ENCODE measurements at places on chromosomes 7 and 10. TPM values are rescaled to one million over a fixed set of nuclear protein-coding genes. Genes with fewer than 3 reads are reported as not detected.

MYL10 gene
- total RNA-seq: not detected

KMT2E gene
- 19.1 TPM for total RNA-seq

JCAD gene
- 8.7 TPM for total RNA-seq

CHAT gene
- not detected for total RNA-seq

LOXL4 gene
- total RNA-seq: 1.6 TPM

Data from A549 treated with RU486 at 1 μM for 4 hours (cell line).